ENCODE measurements at places on chromosomes 1 and 21. TPM values are rescaled to one million over a fixed set of nuclear protein-coding genes. Genes with fewer than 3 reads are reported as not detected.

MARK1 gene
- total RNA-seq: 11.4 TPM

NCF2 gene
- 0.55 TPM for total RNA-seq

OR2T2 gene
- total RNA-seq: not detected

LRRC7 gene
- total RNA-seq: 2.2 TPM

OR2T35 gene
- total RNA-seq: not detected

CDK18 gene
- total RNA-seq: 58.1 TPM

TRIM58 gene
- 1.7 TPM for total RNA-seq

CXADR gene
- 86.7 TPM for total RNA-seq

- H3K4me1 ChIP-seq: no peaks in the 10 kb centered on the region
- no peak overlapping the region for H3K4me3 ChIP-seq
- no peak overlapping the region for H3K27ac ChIP-seq
- H3K27me3 ChIP-seq: peaks cover 49% of the 10 kb centered on the region
These were observed 7.6 kb downstream of the CNR2 start for GRCh38 chr1:23905461-23906025.

- no peak overlapping the region for H3K4me3 ChIP-seq
- DNase-seq: peak; percentile 68
- H3K4me1 ChIP-seq: no peaks in the 10 kb centered on the region
- H3K27me3 ChIP-seq: no peaks in the 10 kb centered on the region
These were observed 2.7 kb upstream of the FMO1 start for GRCh38 chr1:171245458-171246064.

DNA sequence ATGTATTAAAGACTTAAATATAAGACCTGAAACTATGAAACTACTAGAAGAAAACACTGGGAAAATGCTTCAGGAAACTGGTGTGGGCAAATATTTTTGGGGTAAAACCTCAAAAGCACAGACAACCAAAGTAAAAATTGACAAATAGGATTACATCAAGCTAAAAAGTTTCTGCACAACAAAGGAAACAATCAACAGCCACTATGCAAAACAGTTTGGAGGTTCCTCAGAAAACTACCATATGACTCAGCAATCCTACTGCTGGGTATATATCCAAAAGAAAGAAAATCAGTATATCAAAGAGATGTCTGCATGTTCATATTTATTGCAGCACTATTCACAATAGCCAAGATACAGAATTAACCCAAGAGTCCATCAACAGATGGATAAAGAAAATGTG, 17.1 kb downstream of the TSHB start:
- DNase-seq: no peak
- no peaks in the 10 kb centered on the region for H3K4me1 ChIP-seq
- H3K27me3 ChIP-seq: no peaks in the 10 kb centered on the region
- no peak overlapping the region for H3K27ac ChIP-seq

GRCh38 chr21:41246808-41247207, 69.8 kb upstream of the FAM3B start:
- H3K27me3 ChIP-seq: no peaks in the 10 kb centered on the region
- DNase-seq: peak; percentile 30
- no peaks in the 10 kb centered on the region for H3K36me3 ChIP-seq
- no peak overlapping the region for H3K27ac ChIP-seq
- H3K4me3 ChIP-seq: no peak overlapping the region

GRCh38 chr21:31284797-31285397, 59.2 kb downstream of the TIAM1 start:
- H3K27me3 ChIP-seq: no peaks in the 10 kb centered on the region
- H3K27ac ChIP-seq: no peak overlapping the region
- H3K36me3 ChIP-seq: no peaks in the 10 kb centered on the region
- H3K4me3 ChIP-seq: no peak overlapping the region

- no peaks in the 10 kb centered on the region for H3K4me1 ChIP-seq
- H3K4me3 ChIP-seq: no peak overlapping the region
- no peaks in the 10 kb centered on the region for H3K27me3 ChIP-seq
- H3K27ac ChIP-seq: no peak overlapping the region
- no peak for DNase-seq
These were observed 55.7 kb downstream of the WDR3 start for GRCh38 chr1:117985239-117985638.

- DNase-seq: peak; percentile 77
- peaks cover 4% of the 10 kb centered on the region for H3K4me1 ChIP-seq
- H3K27ac ChIP-seq: peak overlapping the region; percentile 79
- H3K27me3 ChIP-seq: no peaks in the 10 kb centered on the region
- peaks cover 18% of the 10 kb centered on the region for H3K36me3 ChIP-seq
These were observed 46.4 kb upstream of the NBL1 start for GRCh38 chr1:19597496-19598309.

DNA sequence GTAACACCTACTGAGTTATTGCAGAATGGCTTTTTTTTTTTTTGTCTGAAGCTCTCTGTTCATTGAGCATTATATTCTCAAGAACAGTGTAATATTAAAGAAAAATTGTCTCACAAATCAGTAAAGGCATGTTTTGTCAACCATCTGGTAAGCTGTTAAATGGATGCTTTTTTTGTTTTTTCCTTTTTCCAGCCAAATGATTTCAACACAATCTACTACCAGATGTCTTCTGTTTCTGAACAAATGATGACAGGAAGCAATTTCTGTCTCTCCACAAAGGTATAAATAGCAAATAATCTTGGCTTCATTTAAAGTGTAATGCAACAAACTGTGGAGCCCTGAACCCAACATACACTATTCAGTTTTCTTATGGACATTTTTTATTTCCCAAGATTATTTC, 78.6 kb upstream of the RGS2 start:
- no peaks in the 10 kb centered on the region for H3K36me3 ChIP-seq
- DNase-seq: no peak
- H3K27me3 ChIP-seq: no peaks in the 10 kb centered on the region
- no peak overlapping the region for H3K27ac ChIP-seq

DNA sequence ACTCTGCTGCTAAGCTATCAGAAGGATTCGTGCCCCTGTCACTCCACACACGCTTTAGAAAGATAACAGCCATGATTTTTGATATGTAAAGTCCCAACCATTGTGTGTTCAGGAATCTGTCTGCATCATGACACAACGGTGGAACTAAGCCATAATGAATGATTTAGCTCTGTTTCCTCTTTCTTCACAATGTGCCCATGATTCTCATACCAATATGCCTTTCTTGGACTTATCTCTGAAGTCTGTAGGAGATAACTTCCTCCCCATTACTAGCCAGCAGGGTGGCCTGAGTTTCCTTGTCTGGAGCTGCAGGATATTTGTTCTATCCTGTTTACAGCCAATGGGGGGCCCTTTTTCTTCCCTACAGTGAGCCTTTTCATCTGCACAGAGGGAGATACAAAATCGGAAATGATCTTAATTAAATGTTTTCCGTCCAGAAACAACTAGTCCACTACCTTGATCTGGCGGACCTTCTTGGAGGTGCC, 511.7 kb downstream of the USP25 start:
- no peaks in the 10 kb centered on the region for H3K36me3 ChIP-seq
- peak; percentile 88 for DNase-seq
- H3K27ac ChIP-seq: no peak overlapping the region
- H3K4me1 ChIP-seq: peaks cover 5% of the 10 kb centered on the region
- H3K27me3 ChIP-seq: no peaks in the 10 kb centered on the region
- H3K4me3 ChIP-seq: peak overlapping the region; percentile 24

GRCh38 chr1:75461808-75462325, 149.0 kb downstream of the SLC44A5 start:
- H3K4me3 ChIP-seq: no peak overlapping the region
- H3K36me3 ChIP-seq: no peaks in the 10 kb centered on the region
- no peak overlapping the region for H3K27ac ChIP-seq
- H3K4me1 ChIP-seq: no peaks in the 10 kb centered on the region

- no peak overlapping the region for H3K4me3 ChIP-seq
- H3K27me3 ChIP-seq: no peaks in the 10 kb centered on the region
- H3K36me3 ChIP-seq: no peaks in the 10 kb centered on the region
- H3K4me1 ChIP-seq: no peaks in the 10 kb centered on the region
These were observed 113.1 kb downstream of the DNM3 start for GRCh38 chr1:171954361-171954760.

DNA sequence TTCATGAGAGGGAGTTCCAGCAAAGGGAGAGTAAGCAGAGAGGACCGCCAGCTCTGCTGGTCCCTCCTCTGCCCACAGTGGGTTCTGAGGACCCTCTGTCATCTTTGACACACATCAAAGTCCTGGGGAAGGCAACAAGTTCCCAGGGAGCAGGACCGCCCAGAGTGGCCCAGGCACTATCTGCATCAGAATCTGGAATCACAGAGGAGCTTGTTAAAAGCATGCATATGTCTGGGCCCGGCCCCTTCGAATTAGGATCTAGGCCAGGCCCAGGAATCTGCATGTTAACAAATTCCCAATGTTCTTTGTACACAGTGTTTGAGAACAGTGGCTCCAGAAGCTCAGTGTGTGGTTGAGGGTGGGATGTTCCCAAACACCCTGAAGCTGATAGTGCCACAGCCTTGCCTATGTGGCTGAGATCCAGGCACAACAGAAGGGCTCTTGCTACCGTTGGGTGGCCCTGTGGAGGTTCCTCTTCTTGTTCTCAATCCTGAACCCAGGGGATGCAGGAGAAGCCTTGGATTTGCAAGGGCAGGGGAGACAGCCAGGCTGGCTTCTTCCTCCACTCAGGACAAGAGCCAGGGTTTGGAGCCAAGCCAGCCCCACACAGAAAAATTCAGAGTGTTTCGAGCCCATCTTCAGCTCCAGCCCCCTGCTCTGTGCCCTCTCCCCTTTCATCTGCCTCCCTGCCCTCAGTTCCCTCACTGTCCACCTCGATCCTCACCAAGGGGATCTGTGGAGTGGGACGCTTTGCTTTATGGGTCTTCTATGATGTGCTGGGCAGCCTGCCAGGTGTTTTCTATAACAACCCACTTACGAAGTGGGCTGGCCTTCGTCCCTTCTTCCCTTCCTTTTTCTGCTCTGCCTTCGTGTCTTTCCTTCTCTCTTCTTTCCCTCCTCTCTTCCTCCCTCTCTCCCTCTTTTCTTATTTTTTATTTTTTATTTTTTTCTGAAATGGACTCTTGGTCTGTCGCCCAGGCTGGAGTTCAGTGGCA, 129.0 kb upstream of the TMPRSS2 start:
- no peaks in the 10 kb centered on the region for H3K27me3 ChIP-seq
- H3K36me3 ChIP-seq: no peaks in the 10 kb centered on the region
- H3K27ac ChIP-seq: no peak overlapping the region
- DNase-seq: no peak
- H3K4me1 ChIP-seq: peaks cover 8% of the 10 kb centered on the region

DNA sequence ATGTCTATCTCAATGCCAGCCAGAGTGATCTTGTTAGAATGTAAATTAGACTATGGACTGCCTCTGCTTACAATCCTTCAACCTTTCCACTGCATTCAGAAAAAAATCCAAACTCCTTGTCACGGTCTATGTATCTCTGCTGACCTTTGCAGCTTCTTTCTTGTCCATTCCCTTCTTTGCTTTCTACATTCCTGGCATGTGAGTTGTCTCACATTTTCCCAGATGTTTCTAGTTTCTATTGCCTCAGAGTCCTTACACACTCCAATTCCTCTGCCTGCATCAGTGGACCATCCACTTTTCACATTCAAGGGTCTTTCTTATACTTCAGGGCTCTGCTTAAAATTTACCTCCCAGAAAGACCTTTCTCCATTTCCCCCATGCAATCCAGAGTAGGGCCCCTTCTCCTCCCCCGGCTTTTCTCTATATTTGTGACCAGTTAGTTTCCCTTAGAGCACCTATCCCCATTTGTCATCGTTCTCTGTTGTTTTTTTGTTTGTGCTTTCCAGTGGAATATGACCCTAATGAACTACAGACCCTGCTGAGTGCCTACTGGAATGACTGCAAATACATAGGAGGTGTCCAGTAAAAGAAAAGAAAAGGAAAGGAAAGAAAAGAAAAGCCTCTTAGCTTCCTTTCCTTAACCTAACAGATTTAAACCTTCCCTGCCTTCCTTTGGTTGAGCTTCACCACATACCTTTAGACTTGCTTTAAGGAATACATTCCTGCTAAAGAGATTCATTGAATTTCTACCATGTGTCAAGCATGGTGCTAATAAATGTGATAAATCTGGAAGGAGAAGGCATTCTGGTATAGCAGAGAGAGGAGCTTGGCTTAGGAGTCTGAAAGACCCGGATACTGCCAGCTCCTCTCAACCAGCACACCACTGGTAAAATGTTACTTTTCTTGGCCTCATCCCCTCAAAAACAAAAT, 102.0 kb downstream of the DIRAS3 start:
- H3K27me3 ChIP-seq: no peaks in the 10 kb centered on the region
- no peaks in the 10 kb centered on the region for H3K36me3 ChIP-seq
- no peak overlapping the region for H3K27ac ChIP-seq
- peaks cover 9% of the 10 kb centered on the region for H3K4me1 ChIP-seq

DNA sequence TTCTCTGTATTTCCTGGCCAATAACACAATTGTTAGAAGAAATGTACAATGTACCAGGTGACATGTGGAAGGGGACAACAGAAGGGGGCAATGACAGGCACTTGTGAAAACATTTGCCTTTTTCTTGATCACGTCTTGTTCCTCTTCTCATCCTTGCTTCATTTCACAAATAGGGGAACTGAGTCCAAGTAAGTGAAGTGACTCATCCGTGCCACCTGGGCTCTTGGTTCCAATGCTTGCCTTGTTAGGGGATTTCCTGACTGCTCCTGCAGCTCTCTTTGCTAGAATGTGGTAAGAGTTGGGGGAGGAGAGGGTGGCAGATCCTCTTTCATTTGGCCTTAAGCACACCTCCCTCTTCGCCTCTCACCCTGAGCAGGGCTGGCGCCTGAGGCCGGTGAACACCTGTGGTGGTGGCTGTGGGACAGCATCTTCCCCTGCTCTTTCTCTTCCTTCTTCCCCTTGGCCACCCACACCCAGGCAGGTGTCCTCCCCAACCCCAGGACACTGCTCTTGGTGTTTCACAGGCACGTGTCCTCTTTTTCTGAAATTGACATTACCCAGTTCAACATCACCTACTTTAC, 2.2 kb upstream of the RHEX start:
- no peaks in the 10 kb centered on the region for H3K27me3 ChIP-seq
- H3K4me1 ChIP-seq: peaks cover 3% of the 10 kb centered on the region
- no peak overlapping the region for H3K4me3 ChIP-seq
- H3K27ac ChIP-seq: no peak overlapping the region
- no peaks in the 10 kb centered on the region for H3K36me3 ChIP-seq

- H3K4me1 ChIP-seq: no peaks in the 10 kb centered on the region
- no peaks in the 10 kb centered on the region for H3K27me3 ChIP-seq
- H3K36me3 ChIP-seq: no peaks in the 10 kb centered on the region
- H3K27ac ChIP-seq: no peak overlapping the region
These were observed 49.5 kb downstream of the OLFML2B start for GRCh38 chr1:161973924-161974845.

GRCh38 chr1:63537940-63538339, 14.6 kb downstream of the EFCAB7 start:
- DNase-seq: no peak
- no peak overlapping the region for H3K4me3 ChIP-seq
- peaks cover 10% of the 10 kb centered on the region for H3K36me3 ChIP-seq
- no peak overlapping the region for H3K27ac ChIP-seq
- H3K27me3 ChIP-seq: no peaks in the 10 kb centered on the region

DNA sequence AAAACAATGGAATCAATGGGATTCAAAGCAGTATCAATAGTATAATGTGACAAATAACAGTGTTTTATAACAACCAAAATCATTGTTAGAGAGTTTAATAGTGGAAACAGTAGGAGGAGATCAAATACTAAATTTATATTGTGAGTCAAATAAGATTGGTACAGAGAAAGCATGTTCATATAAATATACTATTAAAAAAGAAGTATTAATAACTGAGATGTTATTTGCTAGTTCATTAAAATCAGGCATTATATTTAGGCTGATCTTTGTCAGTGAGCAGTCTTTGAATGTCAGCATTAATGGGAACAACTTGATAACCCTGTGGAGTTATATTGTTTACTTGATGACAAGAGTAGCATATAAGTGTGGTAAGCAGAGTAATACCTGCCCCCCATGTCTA, 30.6 kb downstream of the PRKAA2 start:
- H3K36me3 ChIP-seq: no peaks in the 10 kb centered on the region
- no peaks in the 10 kb centered on the region for H3K27me3 ChIP-seq

- H3K36me3 ChIP-seq: no peaks in the 10 kb centered on the region
- no peak overlapping the region for H3K4me3 ChIP-seq
- H3K27me3 ChIP-seq: no peaks in the 10 kb centered on the region
- H3K27ac ChIP-seq: no peak overlapping the region
- no peak for DNase-seq
These were observed 1148.1 kb upstream of the NCAM2 start for GRCh38 chr21:19850157-19850556.

All from endodermal cell (in vitro differentiated cells).